ENCODE measurements at places on chromosomes 5 and 9. TPM values are rescaled to one million over a fixed set of nuclear protein-coding genes. Genes with fewer than 3 reads are reported as not detected.

LCN2 gene
- 0.33 TPM for total RNA-seq

UBE2QL1 gene
- total RNA-seq = 2.4 TPM

SLC27A4 gene
- total RNA-seq = 11.0 TPM

MSX2 gene
- 0.80 TPM for total RNA-seq

ERBIN gene
- 48.3 TPM for total RNA-seq

FAM13B gene
- 46.8 TPM for total RNA-seq

TAL2 gene
- total RNA-seq = 0.52 TPM

TSLP gene
- total RNA-seq = 0.57 TPM

GRCh38 chr9:109467936-109468335 lies 30.2 kb downstream of the PTPN3 start:
- H3K27me3 ChIP-seq = no peaks in the 10 kb centered on the region
- H3K4me3 ChIP-seq = no peak overlapping the region
- no peak overlapping the region for H3K27ac ChIP-seq
- H3K4me1 ChIP-seq = no peaks in the 10 kb centered on the region
- H3K36me3 ChIP-seq = no peaks in the 10 kb centered on the region

DNA sequence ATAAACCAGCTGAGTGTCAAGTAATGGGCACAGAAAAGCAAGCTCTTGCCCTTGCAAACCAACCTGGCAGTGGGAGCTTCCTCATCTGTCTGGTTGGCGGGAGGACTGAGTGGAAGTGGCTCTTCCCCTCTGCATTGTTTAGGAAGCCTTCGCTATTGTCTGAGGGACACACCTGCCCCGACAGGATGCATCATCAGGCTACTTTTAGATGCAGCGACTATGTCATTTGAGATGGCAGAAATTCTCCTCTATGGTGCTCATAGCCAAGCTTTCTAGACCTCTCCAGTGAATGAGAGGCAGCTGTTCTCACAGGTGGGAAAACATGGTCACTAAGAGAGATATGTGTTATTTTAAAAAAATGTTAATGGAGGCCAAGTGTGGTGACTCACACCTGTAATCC lies 104.0 kb downstream of the DOCK8 start:
- no peaks in the 10 kb centered on the region for H3K36me3 ChIP-seq
- no peak overlapping the region for H3K4me3 ChIP-seq
- H3K27me3 ChIP-seq = no peaks in the 10 kb centered on the region
- no peak for DNase-seq
- no peak overlapping the region for H3K27ac ChIP-seq

- no peak for DNase-seq
- no peak overlapping the region for H3K27ac ChIP-seq
- peak overlapping the region; percentile 22 for H3K4me3 ChIP-seq
- no peaks in the 10 kb centered on the region for H3K27me3 ChIP-seq
- H3K4me1 ChIP-seq = peaks cover 34% of the 10 kb centered on the region
Observed at GRCh38 chr9:35726931-35727330, 5.1 kb downstream of the TLN1 start.

- no peaks in the 10 kb centered on the region for H3K36me3 ChIP-seq
- DNase-seq = no peak
- no peak overlapping the region for H3K4me3 ChIP-seq
- H3K27me3 ChIP-seq = no peaks in the 10 kb centered on the region
- H3K27ac ChIP-seq = no peak overlapping the region
- no peaks in the 10 kb centered on the region for H3K4me1 ChIP-seq
Observed at GRCh38 chr5:44632344-44632743, 176.4 kb upstream of the MRPS30 start.

- H3K27ac ChIP-seq = no peak overlapping the region
- H3K36me3 ChIP-seq = no peaks in the 10 kb centered on the region
- H3K4me3 ChIP-seq = no peak overlapping the region
- H3K27me3 ChIP-seq = no peaks in the 10 kb centered on the region
Observed at GRCh38 chr9:90219548-90220118, 423.0 kb downstream of the DIRAS2 start.

GRCh38 chr9:137987244-137988030 lies 109.9 kb downstream of the CACNA1B start:
- H3K36me3 ChIP-seq = no peaks in the 10 kb centered on the region
- no peaks in the 10 kb centered on the region for H3K4me1 ChIP-seq
- H3K27ac ChIP-seq = no peak overlapping the region
- no peaks in the 10 kb centered on the region for H3K27me3 ChIP-seq
- no peak overlapping the region for H3K4me3 ChIP-seq

DNA sequence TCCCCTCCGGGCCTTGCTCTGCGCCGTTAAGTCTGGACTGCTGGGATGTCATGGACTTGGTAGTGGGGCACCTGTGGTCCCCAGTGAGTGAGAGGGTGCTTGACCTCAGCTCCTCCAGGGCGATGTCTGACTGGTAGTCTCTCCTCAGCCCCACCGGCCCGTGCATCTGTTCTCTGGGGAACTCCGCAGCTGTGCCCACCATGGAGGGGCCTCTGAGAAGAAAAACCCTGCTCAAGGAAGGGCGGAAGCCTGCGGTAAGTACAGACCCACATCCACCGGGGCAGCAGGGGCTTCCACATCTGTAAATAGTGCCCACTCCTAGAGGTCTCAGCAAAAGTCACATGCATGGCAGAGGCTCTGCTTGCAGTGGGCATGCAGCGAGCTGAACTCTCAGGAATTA lies 52.6 kb upstream of the GARNL3 start:
- H3K4me3 ChIP-seq = no peak overlapping the region
- no peak for DNase-seq
- no peaks in the 10 kb centered on the region for H3K36me3 ChIP-seq
- H3K27me3 ChIP-seq = no peaks in the 10 kb centered on the region
- no peak overlapping the region for H3K27ac ChIP-seq

DNA sequence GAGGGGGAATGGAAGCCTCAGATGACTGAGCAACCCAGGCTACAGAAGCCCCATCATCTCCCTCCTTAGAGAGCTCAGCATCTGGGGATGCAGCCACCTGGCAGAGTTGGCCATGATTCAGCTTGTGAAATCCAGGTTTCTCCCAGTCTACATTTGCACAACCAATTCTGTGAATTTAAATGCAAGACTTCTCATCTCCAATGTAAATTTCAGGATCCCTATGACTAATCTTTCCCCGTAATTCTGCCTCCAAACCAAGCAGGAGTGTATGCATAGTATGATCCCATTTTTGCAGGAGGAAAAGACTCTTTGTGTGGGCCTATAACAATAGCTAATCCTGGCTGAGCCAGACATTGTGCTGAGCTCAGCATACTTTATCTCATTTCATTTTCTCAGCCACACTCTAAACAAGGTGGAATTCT lies 59.6 kb upstream of the IL17B start:
- H3K4me3 ChIP-seq = no peak overlapping the region
- no peaks in the 10 kb centered on the region for H3K27me3 ChIP-seq
- H3K27ac ChIP-seq = no peak overlapping the region

- H3K4me1 ChIP-seq = no peaks in the 10 kb centered on the region
- H3K27ac ChIP-seq = no peak overlapping the region
- DNase-seq = no peak
- H3K4me3 ChIP-seq = no peak overlapping the region
Observed at GRCh38 chr5:94544875-94545547, 73.4 kb downstream of the KIAA0825 start.

DNA sequence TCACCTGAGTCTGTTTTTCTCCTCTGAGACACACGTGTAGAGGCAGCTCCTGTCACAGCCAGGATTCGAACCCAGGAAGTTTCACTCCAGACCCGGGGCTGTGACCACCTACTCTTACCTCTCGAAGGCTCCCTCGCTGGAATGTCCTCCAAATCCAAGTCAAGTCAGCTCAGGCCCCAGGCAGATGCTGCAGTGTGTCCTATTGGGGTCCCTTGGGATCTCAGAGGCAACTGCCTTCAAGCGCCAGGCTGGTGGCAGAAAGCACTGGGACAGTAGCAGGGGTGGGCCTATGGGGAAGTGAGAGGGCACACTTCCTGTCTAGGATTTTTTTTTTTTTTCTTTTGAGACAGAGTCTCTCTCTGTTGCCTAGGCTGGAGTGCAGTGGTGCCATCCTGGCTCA lies 762 bp upstream of the ST6GALNAC4 start:
- no peak overlapping the region for H3K27ac ChIP-seq
- no peak overlapping the region for H3K4me3 ChIP-seq
- DNase-seq = no peak
- no peaks in the 10 kb centered on the region for H3K36me3 ChIP-seq

DNA sequence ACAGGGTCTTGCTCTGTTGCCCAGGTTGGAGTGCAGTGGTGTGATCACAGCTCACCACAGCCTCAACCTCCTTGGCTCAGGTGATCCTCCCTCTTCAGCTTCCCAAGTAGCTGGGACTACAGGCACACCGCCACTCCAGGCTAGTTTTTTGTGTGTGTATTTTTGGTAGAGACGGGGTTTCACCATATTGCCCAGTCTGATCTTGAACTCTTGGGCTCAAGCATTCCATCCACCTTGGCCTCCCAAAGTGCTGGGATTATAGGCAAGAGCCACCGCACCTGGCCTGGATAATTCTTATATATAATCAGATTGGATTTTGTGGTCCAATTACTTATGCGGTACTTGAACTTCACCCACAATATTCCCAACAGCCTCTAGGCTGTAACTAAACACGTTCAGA lies 19.8 kb downstream of the CCDC69 start:
- no peaks in the 10 kb centered on the region for H3K36me3 ChIP-seq
- no peak overlapping the region for H3K27ac ChIP-seq
- peaks cover 4% of the 10 kb centered on the region for H3K4me1 ChIP-seq
- DNase-seq = no peak
- H3K27me3 ChIP-seq = no peaks in the 10 kb centered on the region
- H3K4me3 ChIP-seq = no peak overlapping the region

DNA sequence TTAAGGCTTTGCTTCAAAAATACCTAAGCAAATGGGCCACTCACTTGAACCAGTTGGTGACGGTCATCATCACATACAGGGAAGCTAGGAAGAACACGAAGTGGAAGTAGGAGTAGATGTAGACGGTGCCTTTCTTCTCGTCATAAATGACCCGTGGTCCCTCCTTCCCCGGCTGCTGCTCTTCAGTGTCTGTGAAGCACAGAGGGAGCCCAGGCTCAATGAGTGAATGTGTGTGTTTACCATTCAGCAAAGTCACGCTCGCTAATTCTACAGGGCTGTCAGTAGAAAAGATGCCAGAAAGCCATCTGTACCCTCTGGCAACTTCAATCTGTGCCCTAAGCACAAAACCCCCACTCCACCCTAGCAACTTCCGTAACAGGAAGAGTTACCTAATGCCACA lies 109.8 kb downstream of the SERINC5 start:
- H3K4me1 ChIP-seq = peaks cover 11% of the 10 kb centered on the region
- no peak overlapping the region for H3K27ac ChIP-seq
- no peaks in the 10 kb centered on the region for H3K36me3 ChIP-seq
- H3K27me3 ChIP-seq = no peaks in the 10 kb centered on the region

- H3K27me3 ChIP-seq = no peaks in the 10 kb centered on the region
- H3K4me3 ChIP-seq = peak overlapping the region; percentile 44
- H3K36me3 ChIP-seq = no peaks in the 10 kb centered on the region
- peak overlapping the region; percentile 26 for H3K27ac ChIP-seq
Observed at GRCh38 chr5:98769210-98769958, 4.1 kb upstream of the RGMB start.

DNA sequence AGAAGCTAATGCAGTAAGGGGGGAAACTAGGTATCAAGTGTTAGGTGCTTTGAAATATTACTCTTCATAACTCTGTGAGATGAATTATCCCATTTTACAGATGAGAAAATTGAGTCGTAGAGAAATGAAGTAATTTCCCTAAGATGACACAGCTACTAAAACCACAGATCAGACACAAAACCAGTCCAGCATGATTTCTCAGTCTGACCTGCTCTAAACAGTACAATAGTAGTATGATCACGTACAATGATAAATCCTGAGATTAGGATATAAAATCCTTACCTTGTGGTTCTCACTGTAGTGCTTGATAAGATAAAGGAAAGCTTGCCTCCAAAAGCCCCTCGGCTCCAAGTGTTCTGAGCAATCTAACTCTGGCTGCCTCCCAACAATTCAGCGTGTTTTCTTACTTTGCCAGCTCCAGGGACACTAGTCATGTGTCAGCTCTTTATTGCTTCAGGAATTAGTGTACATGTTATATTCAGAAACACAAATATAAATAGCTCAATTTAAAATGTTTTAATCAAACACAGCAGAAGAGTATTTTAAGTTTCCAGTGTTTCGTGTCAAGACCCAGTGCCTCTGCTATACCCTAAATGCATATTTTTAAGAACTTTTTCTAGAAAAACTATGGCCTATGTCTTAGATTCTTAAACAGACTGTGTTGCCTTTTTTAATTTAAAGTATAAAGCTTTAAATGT lies 243.6 kb downstream of the DENND1A start:
- no peak overlapping the region for H3K4me3 ChIP-seq
- H3K4me1 ChIP-seq = no peaks in the 10 kb centered on the region
- no peaks in the 10 kb centered on the region for H3K36me3 ChIP-seq
- DNase-seq = no peak
- H3K27ac ChIP-seq = no peak overlapping the region

DNA sequence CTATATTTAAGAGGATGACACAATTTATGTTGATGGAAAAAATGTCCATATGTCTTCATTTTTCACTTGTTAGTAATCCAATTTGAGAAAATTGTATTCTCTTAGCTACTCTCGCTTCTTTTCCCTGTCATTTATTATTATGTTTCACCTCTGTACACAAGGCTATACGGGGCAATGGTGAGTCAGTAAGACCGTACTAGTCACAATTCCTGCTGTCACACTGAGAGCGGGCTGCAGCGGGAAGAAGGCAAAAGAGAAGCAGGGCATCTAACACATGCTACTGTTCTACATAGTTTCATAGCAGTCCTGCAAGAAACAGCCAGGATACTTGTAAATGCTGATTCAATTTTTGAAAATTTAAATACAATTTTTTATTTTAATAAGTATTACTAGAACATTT lies 23.3 kb upstream of the PRDM9 start:
- H3K27me3 ChIP-seq = no peaks in the 10 kb centered on the region
- no peaks in the 10 kb centered on the region for H3K36me3 ChIP-seq
- H3K27ac ChIP-seq = no peak overlapping the region
- no peak overlapping the region for H3K4me3 ChIP-seq
- no peaks in the 10 kb centered on the region for H3K4me1 ChIP-seq

All from ovary (tissue), 10 donors.